ENCODE measurements at places on chromosomes 16 and 17. TPM values are rescaled to one million over a fixed set of nuclear protein-coding genes. Genes with fewer than 3 reads are reported as not detected.

- no peak overlapping the region for H3K27ac ChIP-seq
- no peaks in the 10 kb centered on the region for H3K4me1 ChIP-seq
- no peak overlapping the region for H3K4me3 ChIP-seq
- no peak for DNase-seq
- no peaks in the 10 kb centered on the region for H3K36me3 ChIP-seq
- H3K27me3 ChIP-seq: peaks cover 2% of the 10 kb centered on the region
Observed at GRCh38 chr17:81143200-81143527, 22.1 kb upstream of the PVALEF start.

Gene MOSMO
- 10.2 TPM for total RNA-seq

- no peak overlapping the region for H3K4me3 ChIP-seq
- DNase-seq: peak; percentile 57
- H3K27ac ChIP-seq: no peak overlapping the region
- no peaks in the 10 kb centered on the region for H3K36me3 ChIP-seq
- H3K4me1 ChIP-seq: peaks cover 8% of the 10 kb centered on the region
Observed at GRCh38 chr17:10316801-10317542, 55.8 kb downstream of the MYH13 start.

- no peaks in the 10 kb centered on the region for H3K36me3 ChIP-seq
- no peak overlapping the region for H3K27ac ChIP-seq
- no peak overlapping the region for H3K4me3 ChIP-seq
- no peak for DNase-seq
- H3K27me3 ChIP-seq: no peaks in the 10 kb centered on the region
Observed at GRCh38 chr17:72249441-72249840, 128.6 kb downstream of the SOX9 start.

DNA sequence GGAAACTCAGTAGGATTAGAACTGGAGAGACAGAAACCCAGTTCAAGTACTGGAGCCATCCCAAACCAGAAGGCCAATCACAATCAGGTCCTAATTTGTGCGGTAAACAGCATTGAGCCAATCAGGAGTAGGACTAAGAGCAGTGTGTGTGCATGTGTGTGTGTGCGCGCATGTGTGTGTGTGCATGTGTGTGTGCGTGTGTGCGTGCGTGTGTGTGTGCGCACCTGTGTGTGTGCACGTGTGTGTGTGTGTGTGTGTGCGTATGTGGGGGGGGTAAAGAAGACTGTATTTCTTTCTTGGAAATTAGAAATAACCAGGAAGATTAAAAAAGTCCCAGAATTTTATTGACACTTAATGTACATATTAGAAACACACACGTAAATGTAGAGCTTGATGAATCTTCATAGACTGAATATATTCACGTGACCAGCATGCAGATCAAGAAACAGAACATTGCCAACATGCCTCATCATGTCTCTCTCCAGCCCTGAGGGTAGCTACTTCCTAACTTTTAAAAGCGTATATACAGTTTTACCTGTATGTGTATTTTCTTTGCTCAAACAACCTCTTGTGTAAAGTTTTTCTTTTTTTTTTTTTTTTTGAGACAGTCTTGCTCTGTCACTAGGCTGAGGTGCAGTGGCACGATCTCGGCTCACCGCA is 919 bp upstream of the DHRS7C start:
- H3K36me3 ChIP-seq: no peaks in the 10 kb centered on the region
- H3K4me3 ChIP-seq: no peak overlapping the region
- DNase-seq: no peak
- H3K27me3 ChIP-seq: no peaks in the 10 kb centered on the region
- H3K27ac ChIP-seq: no peak overlapping the region
- H3K4me1 ChIP-seq: no peaks in the 10 kb centered on the region

GRCh38 chr17:40500709-40501108 is 714 bp downstream of the TNS4 start:
- no peak for DNase-seq
- peaks cover 12% of the 10 kb centered on the region for H3K27me3 ChIP-seq
- no peak overlapping the region for H3K27ac ChIP-seq
- H3K4me1 ChIP-seq: no peaks in the 10 kb centered on the region

Gene CES3
- total RNA-seq: 2.3 TPM

Gene CRHR1
- not detected for total RNA-seq

Gene KRT12
- not detected for total RNA-seq

GRCh38 chr17:81305051-81305630 is 10.0 kb upstream of the SLC38A10 start:
- H3K27me3 ChIP-seq: peaks cover 4% of the 10 kb centered on the region
- peaks cover 2% of the 10 kb centered on the region for H3K4me1 ChIP-seq
- H3K36me3 ChIP-seq: no peaks in the 10 kb centered on the region

GRCh38 chr17:73342541-73343167 is 30.9 kb upstream of the CDC42EP4 start:
- H3K4me3 ChIP-seq: no peak overlapping the region
- no peaks in the 10 kb centered on the region for H3K36me3 ChIP-seq
- peaks cover 6% of the 10 kb centered on the region for H3K4me1 ChIP-seq
- DNase-seq: no peak
- no peak overlapping the region for H3K27ac ChIP-seq

Gene NPTX1
- total RNA-seq: 9.3 TPM

Gene CFAP52
- not detected for total RNA-seq

GRCh38 chr17:80799538-80800480 is 191.8 kb upstream of the CHMP6 start:
- peak; percentile 28 for DNase-seq
- peaks cover 30% of the 10 kb centered on the region for H3K36me3 ChIP-seq
- no peaks in the 10 kb centered on the region for H3K27me3 ChIP-seq

Gene CD79B
- 19.1 TPM for total RNA-seq

Gene KRTAP2-1
- not detected for total RNA-seq

Gene IL21R
- 38.0 TPM for total RNA-seq

Gene TNRC6A
- 39.6 TPM for total RNA-seq

Gene GNG13
- total RNA-seq: not detected

Gene C17orf50
- not detected for total RNA-seq

- H3K36me3 ChIP-seq: no peaks in the 10 kb centered on the region
- H3K4me3 ChIP-seq: no peak overlapping the region
- no peak for DNase-seq
- no peaks in the 10 kb centered on the region for H3K4me1 ChIP-seq
- H3K27me3 ChIP-seq: no peaks in the 10 kb centered on the region
- H3K27ac ChIP-seq: no peak overlapping the region
Observed at GRCh38 chr16:64196444-64196843, 925.4 kb downstream of the CDH11 start.

Gene KRT16
- total RNA-seq: not detected

DNA sequence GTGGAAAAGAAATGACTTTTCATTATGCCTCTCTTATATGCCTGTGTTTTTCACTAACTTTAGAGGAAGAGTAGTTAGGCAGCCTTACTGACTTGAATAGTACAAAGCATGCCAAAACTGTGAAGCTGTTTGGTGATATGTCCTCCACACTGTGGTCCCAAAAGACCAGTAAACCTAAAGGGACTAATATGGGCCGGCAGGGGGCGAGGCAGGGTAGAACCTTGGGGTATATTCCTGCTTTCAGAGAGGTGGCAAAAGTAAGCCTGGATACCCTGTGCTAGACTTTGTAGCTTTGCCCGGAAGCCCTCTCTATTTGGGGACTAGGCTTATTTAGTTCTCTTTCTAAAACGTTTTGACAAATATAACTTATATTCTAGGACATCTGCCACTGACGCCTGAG is 36.5 kb upstream of the VWA3A start:
- peaks cover 24% of the 10 kb centered on the region for H3K36me3 ChIP-seq
- no peaks in the 10 kb centered on the region for H3K27me3 ChIP-seq
- peak overlapping the region; percentile 70 for H3K27ac ChIP-seq

- H3K36me3 ChIP-seq: no peaks in the 10 kb centered on the region
- H3K4me3 ChIP-seq: no peak overlapping the region
- H3K4me1 ChIP-seq: no peaks in the 10 kb centered on the region
- H3K27me3 ChIP-seq: peaks cover 36% of the 10 kb centered on the region
Observed at GRCh38 chr17:21376759-21377690, 868 bp downstream of the KCNJ12 start.

Gene KRTAP4-9
- total RNA-seq: not detected

GRCh38 chr17:10879190-10879836 is 41.4 kb upstream of the PIRT start:
- no peak for DNase-seq
- H3K27me3 ChIP-seq: no peaks in the 10 kb centered on the region
- H3K36me3 ChIP-seq: no peaks in the 10 kb centered on the region
- no peak overlapping the region for H3K4me3 ChIP-seq

DNA sequence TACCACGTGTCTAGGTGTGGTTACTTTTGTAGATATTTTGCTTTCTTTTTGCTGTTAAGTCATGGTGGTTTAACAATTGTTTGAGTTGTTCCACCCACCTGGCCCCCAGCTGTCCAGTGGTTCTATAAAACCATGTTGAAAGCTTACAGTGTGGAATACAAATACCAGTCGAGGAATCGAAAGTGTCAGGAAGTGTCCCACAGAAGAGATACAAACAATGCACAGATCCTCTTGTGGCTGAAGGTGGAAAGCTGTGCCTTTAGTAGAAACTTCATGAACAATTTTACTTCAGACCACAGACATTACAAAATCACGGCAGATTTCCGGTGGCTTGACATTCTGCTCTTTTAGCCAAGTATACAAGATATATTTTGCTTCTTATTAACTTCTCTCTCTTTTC is 782.4 kb upstream of the SOX9 start:
- H3K27ac ChIP-seq: no peak overlapping the region
- H3K36me3 ChIP-seq: no peaks in the 10 kb centered on the region
- DNase-seq: no peak
- H3K4me1 ChIP-seq: no peaks in the 10 kb centered on the region
- H3K4me3 ChIP-seq: no peak overlapping the region
- no peaks in the 10 kb centered on the region for H3K27me3 ChIP-seq

Gene SNX11
- total RNA-seq: 25.1 TPM

GRCh38 chr17:22459331-22459952 is 767.1 kb downstream of the KCNJ18 start:
- no peak for DNase-seq
- no peak overlapping the region for H3K4me3 ChIP-seq
- H3K27me3 ChIP-seq: no peaks in the 10 kb centered on the region
- no peaks in the 10 kb centered on the region for H3K4me1 ChIP-seq
- H3K36me3 ChIP-seq: no peaks in the 10 kb centered on the region

- peaks cover 10% of the 10 kb centered on the region for H3K36me3 ChIP-seq
- H3K4me3 ChIP-seq: no peak overlapping the region
- DNase-seq: no peak
- H3K4me1 ChIP-seq: peaks cover 62% of the 10 kb centered on the region
Observed at GRCh38 chr17:67431249-67432015, 54.4 kb downstream of the PITPNC1 start.

DNA sequence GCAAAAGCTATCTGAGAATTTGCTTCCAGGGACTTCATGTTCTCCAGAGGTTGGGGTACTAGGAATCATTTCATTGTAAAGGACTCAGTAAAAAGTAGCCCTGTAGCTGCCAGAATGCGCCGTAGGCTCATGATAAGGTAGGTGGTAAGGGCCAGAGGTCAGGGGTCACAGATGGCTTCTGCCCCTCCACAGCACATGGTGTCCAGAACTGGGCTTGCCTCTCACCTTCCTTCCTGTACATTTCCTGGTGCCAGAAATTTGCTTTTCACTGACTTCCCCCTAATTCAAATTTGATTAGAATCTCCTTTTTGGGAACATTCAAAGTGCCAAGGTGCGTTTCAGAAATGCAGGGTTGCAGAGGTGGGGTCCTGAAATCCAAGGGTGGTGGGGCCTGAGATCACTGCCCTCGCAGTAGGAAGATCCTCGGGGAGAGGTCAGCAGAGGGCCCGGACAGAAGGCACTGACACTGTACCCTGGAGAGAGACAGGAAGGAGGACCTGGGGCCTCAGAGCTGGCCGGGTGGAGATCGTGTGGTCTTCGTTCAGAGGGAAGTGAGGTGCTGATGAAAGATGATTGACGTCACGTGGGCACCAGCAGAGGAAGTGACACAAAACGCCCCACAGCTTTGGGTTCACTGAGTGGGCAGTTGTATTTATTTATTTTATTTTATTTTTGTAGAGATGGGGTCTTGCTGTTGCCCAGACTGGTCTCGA is 25.5 kb upstream of the METRNL start:
- H3K4me3 ChIP-seq: peak overlapping the region; percentile 41
- peak; percentile 86 for DNase-seq
- H3K27ac ChIP-seq: peak overlapping the region; percentile 92
- H3K27me3 ChIP-seq: no peaks in the 10 kb centered on the region

- peaks cover 10% of the 10 kb centered on the region for H3K27me3 ChIP-seq
- DNase-seq: peak; percentile 63
- no peaks in the 10 kb centered on the region for H3K36me3 ChIP-seq
- H3K4me1 ChIP-seq: no peaks in the 10 kb centered on the region
- no peak overlapping the region for H3K27ac ChIP-seq
Observed at GRCh38 chr16:56013962-56014552, 138.9 kb upstream of the CES5A start.

DNA sequence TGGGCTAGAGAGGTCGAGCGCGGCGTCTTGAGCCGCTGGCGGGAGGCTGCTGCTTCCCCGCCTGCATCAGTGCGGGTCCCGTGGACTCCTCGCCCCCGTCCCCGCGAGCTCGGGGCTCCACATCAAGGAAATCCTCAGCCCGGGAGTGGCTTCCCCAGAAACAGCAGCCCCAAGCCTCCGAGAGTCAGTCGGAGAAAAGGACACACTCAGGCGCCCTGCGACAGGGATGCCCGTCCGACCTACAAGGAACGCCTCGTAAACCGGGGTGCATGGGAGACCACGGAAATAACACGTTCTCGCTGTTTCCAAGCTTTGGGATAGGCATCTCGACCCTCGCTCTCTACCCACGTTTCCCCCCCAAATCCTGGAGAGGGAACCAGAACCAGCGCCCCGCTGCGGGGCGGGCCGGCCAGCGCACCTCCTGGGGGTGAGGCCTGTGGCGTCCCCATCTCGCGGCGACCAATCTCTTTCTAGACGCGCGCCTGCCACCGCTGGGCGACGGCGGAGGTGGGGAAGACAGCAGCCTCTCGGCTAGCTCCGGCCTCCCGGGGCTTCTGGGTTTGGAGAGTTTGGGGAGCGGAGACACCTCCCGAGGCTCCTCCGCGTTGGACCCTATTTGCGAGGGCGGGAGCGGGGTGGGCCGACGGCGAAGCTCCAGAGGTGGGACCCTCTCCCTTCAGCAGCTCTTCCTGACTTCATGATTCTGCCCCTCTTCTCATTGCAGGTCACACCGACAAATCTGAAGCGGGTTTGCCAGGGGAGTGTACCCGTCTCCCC is 759 bp upstream of the TP53I13 start:
- H3K27ac ChIP-seq: peak overlapping the region; percentile 91
- H3K36me3 ChIP-seq: peaks cover 14% of the 10 kb centered on the region
- H3K27me3 ChIP-seq: no peaks in the 10 kb centered on the region
- peak; percentile 90 for DNase-seq
- peaks cover 33% of the 10 kb centered on the region for H3K4me1 ChIP-seq

Gene PLCD3
- total RNA-seq: 2.6 TPM

DNA sequence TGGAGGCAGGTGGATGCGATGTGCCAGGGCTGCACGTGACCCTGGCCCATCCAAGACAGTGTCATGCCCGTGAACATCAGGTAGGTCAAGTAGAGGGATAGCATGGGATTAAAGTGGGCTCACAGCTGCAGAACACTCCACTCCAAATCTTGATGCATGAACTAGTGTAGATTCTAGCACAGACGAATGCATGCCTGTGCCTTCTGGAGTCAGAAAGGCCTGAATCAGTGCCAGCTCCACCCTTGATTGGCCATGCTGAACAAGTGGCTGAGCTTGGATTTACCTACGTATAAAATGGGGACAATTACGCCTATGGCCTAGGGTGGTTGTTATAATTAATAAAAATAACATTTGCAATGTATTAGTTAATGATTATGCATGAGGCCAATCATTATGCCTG is 10.6 kb downstream of the IRX3 start:
- no peaks in the 10 kb centered on the region for H3K4me1 ChIP-seq
- no peak overlapping the region for H3K27ac ChIP-seq
- DNase-seq: no peak
- H3K4me3 ChIP-seq: no peak overlapping the region
- peaks cover 26% of the 10 kb centered on the region for H3K27me3 ChIP-seq

- peak; percentile 81 for DNase-seq
- H3K4me3 ChIP-seq: peak overlapping the region; percentile 83
- H3K27me3 ChIP-seq: no peaks in the 10 kb centered on the region
- peaks cover 18% of the 10 kb centered on the region for H3K36me3 ChIP-seq
- peak overlapping the region; percentile 90 for H3K27ac ChIP-seq
- peaks cover 30% of the 10 kb centered on the region for H3K4me1 ChIP-seq
Observed at GRCh38 chr17:44197980-44198720, 1.5 kb downstream of the ATXN7L3 start.

Data from activated CD8-positive, alpha-beta memory T cell treated with anti-CD3 and anti-CD28 coated beads, Interleukin-2, amount 10 ng/mL, durations not matched to agents 7 days and 5 days (primary cell).